NCI-H748 treated with DMSO at 0.1 percent for 48 hours (cell line): ENCODE measurements at places on chromosomes 11 and 22.
A peak's percentile ranks its signal among the peaks of the same experiment; 100 is the strongest.

- no peak for DNase-seq
Observed at GRCh38 chr22:39445678-39446077, 11.1 kb upstream of the MGAT3 start.

DNA sequence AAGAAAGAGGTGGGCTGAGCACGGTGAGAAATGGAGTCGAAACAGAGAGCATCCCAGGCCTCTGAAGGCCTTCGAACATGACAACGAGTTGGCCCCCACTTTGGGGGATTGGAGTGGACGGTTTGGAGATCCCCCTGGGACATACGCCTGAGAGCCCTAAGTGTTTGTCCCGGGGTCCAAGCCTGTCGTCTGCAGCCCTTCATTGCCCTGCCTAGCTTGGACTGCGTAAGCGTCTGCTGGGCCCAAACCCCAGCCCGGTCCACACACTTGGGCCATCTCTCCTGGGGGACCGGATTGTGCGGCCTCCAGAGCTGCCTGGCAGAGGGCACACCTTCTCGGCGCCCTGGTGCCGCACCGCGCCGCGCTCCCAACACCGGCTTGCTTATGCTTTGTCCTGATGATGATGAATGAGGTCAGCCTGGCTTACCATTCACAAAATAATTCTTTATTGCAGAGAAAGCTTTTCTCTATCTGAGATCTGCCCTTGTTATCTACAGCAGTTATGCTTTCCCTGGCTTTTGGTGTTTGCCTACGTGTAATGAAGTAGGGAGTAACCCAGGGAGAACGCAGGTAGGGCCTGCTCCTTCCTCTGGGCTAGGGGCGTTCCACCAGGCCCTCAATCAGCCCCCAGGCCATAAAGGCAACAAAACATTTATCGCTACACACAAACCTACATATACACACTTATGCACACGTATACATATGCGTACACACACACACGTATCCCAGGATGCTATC lies 85.9 kb upstream of the PPARA start:
- no peak for DNase-seq

DNA sequence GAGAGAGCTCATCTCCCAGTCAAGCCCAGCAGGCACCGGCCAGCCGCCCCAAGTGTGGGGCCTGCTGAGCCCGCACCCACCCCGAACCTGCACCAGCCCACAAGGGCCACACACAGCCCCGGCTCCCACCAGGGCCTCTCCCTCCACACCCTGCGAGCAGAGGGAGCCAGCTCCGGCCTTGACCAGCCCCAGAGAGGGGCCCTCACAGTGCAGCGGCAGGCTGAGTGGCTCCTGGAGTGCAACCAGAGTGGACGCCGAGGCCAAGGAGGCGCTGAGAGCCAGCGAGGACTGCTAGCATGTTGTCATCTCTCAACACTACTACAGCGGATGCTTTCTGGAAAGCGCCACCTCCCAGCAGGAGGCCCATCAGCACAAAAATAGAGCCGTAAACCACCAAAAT lies 10.9 kb downstream of the DEFB108B start:
- DNase-seq: no peak

DNA sequence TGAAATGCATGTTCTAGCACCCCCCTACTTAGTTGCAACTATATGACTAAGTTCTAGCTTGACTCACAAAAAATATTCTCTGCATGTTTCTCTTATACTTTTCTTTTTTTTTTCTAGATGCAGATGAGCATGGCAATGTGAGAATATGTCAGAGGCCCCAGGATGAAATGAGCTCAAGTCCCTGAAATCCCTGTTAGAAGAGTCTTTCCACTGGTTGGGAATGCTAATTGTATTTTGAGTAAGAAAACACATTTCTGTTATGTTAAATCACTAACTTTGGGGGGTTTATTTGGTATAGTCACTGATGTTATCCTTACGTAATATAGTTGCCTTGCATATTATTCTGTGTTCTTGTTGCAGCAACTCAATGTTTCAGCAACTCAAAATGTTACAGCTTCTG lies 306.1 kb upstream of the CCDC179 start:
- DNase-seq: no peak

GRCh38 chr11:85776951-85777602 lies 33.9 kb downstream of the SYTL2 start:
- no peak for DNase-seq

DNA sequence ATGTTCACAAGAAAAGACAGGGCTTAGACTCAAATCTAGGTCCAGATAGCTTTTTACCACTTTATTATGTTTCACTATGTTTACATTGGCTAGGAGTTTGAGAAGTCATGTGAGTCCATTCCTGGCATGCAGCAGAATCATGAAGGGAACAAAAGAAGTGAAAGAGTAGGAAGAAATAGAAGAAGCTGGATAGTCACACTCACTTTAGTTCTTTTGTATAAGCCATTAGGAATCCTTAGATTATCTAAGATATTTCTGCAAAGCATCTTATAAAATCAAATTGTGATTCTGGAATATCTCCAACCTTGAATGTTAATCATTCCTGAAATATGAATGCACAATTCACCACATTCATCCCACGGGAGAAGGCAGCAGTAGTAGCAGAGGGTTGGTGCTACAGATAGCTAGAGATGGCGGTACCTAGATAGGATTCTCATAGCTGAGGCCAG lies 31.9 kb downstream of the MAML2 start:
- DNase-seq: no peak

DNA sequence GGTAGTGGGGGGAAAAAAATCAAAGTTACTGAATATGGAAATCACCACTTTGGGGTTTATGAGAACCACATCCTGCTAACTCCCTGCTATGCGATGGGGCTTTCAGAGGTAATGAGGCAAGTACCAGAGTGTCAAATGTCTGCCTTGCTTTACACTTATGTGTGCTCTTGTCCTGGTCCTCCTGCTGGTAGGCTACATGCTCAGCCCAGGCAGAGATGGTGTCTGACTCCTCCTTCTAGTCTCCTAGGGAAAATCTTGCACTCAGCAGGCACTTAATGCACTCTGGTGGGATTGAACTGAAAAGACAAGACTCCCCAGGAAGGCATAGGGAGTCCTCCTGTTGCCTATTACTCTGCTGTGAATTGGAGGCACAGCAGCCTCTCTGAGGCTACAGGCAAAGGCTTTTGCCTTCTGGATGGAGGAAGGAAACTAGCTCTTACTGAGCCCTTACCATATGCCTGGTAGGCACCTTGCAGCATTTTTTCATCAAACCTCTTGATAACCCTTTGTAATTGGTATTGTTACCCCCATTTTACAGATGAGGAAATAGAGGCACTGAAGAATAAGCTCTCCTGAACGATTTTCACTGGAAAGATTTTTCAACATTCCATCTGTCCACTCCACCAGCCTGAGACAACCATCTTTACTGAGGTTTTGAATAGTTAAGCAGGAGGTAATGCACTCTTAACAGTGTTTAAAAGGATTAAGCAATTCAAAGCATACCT lies 132.1 kb upstream of the PAX6 start:
- no peak for DNase-seq

GRCh38 chr11:11667056-11667455 lies 45.3 kb upstream of the GALNT18 start:
- no peak for DNase-seq

DNA sequence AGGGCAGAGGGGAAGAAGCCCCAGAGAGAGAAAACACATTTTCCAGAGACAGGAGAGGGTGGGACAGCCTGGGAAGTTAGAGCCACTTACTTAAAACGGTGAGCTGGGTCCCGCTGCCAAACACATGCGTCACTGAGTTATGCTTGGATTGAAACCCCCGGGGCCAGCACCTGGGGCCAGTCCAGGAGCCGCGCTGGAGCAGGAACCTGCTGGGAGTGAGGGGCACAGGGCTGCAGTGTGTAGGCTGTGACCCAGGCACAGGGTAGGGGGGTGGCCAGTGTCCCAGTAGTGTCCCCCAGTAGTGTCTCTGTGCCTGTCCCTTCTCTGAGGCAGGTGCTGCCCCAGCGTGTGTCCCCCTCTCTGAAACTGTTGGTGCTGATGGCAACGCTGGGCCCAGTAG lies 5.2 kb downstream of the IGLL1 start:
- DNase-seq: no peak

DNA sequence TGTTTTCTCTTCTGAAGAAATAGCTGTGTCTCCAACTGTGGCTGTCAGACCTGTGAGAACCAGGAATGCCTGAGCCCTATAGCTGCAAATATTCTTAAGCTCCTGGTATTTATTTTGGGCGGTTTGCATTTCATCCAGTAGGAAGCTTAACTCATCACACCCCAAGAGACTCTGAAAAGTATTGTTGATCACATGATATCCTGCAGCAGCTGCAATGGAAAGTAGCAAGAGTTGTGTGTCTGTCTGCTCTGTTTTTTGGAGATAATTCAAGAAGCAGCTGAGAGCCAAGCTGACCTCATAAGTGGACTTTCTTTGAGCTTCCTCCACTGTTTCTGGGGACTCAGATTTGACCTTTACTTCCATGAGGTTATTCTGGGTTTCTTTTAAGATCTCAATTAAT lies 36.4 kb upstream of the MRPL17 start:
- DNase-seq: no peak

DNA sequence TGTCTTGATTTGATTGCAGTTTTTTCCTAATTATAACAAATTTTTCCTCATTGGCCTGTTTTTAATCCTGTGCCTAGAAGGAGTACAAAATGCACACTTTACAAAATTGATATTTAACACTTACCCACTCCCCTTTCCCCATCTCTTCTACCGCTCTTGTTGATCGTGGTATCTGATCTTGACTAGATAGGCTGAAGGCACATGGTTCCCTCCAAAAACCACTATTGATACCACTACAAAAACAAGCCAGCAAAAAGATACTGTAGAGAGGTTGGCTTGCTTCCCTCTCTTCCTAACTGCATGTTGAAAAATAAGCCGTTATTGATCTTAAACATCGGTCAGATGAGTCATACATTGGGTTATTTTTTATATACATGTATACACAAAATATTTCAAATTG lies 14.6 kb upstream of the ZNF143 start:
- no peak for DNase-seq

- DNase-seq: no peak
Observed at GRCh38 chr11:92531065-92531739, 306.6 kb downstream of the FAT3 start.

GRCh38 chr11:116044941-116045340 lies 540.7 kb upstream of the CADM1 start:
- DNase-seq: no peak

- DNase-seq: no peak
Observed at GRCh38 chr22:32655068-32655467, 146.4 kb upstream of the TIMP3 start.

GRCh38 chr11:75469785-75470405 lies 36.9 kb upstream of the KLHL35 start:
- DNase-seq: no peak

DNA sequence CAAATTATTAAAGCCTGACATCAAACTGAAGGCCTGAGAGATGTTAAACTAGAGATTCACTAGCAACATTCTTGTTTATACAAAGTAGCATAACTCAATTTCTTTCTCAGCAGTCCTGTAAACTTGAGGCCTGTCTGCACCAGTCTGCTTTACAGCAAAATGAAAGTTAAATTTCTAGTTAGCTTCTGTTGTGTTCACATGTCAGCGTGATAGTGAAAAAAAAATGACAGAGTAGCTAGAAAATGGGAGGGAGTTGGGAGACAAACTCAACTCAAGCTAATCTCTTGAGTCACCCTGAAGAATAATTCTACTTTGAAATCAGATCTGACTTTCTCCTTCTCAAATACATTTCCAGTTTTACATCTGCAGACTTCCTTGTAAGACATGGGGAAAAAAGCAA lies 6.5 kb downstream of the RBFOX2 start:
- no peak for DNase-seq

DNA sequence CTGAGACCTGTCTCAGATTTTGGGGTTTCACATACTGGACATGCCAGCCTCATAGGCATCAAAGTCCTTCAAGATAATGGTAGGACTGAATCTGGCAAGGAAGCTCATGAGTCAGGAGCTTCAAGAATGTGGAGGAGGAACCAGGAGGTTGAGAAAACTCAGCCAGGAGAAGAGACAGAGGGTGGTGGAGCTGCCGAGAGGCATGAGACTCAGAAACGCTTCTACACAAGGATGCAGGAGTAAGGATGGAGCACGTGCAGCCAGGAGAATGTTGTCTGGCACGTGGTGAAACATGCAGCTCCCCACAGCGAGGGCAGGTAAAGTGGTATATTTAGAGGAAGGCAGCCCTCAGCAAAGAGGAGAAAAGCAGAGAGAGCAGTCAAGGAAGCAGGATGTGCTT lies 148.7 kb upstream of the ISX start:
- no peak for DNase-seq

- no peak for DNase-seq
Observed at GRCh38 chr11:108743851-108744250, 79.0 kb downstream of the DDX10 start.

DNA sequence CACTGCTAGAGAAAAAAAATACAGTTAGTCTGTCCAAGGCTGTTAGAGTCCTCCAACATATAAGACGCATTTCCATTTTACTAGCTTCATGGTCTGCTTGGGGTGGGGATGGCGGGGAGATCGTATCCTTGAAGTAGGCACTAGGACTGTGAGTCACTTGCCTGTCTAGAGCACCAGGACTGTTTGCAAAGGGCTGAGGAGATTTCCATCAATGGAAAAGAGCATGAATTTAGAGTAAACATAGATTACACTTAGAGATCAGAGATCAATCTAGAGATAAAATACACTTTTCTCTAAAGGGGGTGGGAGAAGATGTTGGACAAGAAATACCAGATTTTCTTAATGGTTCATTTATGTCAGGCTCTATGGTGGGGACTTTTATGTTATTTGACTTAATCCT lies 1.7 kb upstream of the MS4A7 start:
- DNase-seq: no peak

GRCh38 chr22:50479721-50480120 lies 1.6 kb upstream of the ADM2 start:
- DNase-seq: no peak

- DNase-seq: peak; percentile 69
Observed at GRCh38 chr11:17979770-17980371, 33.0 kb downstream of the SERGEF start.

DNA sequence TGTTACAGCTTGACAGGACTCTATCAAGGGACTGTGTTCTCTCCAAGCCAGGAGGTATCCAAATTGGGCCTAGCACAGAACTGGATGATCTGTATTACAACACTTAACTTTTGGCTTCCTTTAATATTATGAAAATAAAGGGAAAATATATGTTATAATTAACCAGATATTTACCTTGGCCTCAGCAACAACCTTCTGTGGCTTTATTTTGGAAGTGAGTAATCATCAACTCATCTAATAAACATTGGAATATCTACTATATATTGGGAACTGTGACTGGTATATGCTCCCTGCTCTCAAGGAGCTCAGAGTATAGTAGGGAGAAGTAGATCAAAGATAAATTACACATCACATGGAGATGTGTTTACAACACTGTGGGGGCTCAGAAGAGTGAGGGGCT lies 352.2 kb downstream of the METTL15 start:
- no peak for DNase-seq
